Hippocampal formation (tissue), 2 donors: ENCODE measurements at places on chromosomes 5 and 9.

DNA sequence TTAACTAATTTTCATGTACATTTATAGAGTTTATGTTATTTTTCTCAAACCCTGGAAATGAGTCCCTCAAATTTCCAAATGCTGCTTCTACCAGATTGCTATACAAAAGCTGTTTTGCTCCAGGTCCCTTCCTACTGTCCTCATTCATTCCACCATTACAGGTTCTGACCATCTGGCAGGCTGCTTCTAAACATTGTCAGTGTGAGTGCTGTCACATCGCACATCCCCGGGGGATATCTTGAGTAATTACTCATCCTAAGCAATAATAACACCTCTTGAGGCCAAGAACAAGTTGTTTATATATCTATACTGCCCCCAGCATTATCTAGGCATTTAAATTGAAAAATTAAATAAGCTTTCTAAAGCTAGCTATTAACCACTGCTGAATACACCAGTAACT is 1675.3 kb upstream of the CDH6 start:
- DNase-seq: no peak

DNA sequence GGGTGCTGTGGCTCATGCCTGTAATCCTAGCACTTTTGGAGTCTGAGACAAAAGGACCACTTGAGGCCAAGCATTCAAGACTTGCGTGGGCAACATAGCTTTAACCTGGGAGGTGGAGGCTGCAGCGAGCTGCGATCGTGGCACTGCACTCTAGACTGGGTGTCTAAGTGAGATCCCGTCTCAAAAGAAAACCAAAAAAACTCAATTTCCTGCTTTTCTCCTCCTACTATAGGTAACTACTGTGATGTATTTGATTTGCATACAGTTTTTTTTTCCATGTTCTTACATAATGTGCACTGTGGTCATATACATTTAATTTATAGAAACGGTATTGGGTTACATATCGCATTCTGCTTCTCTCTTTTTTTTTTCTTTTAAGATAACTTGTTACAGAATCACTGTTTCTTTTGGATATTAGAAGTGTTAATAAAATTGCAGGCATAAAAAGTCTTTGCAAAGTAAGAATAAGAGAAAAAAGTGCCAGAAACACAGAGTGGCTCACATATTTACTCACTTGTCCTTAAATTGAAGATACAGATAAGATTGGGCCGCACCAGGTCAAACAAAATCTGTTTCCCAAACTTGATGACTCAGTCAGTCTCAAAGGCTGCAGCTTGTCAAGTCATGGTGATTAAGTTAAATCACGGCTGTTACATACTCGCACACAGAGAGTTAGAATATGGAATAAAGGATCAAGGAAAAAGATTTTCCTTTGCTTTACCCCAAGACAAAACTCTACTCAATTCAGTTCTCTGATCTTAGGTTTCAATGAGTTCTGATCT is 2.0 kb upstream of the PTGR1 start:
- no peak for DNase-seq

DNA sequence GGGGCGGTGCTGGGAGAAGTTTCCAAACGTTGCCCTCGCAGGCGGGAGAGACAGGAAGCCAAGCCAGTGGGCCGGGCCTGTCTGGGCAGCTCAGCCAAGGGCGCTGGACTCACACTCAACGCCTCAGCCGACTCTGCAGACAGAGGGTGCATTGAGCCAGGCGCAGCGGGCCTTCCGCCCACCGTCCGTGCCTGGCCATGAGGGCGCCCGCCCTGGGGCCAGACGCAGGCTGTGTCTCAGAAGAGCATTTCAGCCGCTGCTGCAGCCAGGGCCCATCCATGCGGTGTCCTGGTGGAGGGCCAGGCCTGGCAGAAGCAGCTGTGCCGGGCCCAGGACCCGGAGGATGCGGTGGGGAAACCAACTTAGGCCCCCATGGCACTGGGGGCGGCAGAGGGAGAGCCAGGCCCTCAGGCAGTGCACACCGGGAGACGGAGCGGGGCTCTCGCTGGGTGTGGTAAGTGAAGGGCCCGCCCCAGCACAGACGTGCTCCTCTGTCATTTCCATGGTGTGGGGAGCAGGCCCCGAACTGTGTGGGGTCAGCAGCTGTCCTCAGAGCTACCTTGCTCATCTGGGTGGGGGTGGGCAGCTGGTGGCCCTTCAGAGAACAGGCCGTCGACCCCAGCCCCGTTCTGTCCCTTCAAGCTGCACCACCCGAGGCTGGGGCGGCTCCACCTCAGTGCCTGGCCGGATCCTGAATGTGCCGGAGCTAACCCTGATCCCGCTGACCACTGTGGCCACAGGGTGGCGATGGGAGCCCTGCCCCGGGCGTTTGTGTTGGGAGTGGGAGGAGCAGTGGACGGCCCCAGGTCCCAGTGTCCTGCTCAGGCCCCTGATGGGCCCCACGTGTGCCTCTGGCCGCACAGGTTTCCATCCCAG is 18.0 kb downstream of the DNLZ start:
- peak; percentile 85 for DNase-seq

- DNase-seq: no peak
Measured at GRCh38 chr9:70466976-70467561, 52.6 kb upstream of the KLF9 start.

DNA sequence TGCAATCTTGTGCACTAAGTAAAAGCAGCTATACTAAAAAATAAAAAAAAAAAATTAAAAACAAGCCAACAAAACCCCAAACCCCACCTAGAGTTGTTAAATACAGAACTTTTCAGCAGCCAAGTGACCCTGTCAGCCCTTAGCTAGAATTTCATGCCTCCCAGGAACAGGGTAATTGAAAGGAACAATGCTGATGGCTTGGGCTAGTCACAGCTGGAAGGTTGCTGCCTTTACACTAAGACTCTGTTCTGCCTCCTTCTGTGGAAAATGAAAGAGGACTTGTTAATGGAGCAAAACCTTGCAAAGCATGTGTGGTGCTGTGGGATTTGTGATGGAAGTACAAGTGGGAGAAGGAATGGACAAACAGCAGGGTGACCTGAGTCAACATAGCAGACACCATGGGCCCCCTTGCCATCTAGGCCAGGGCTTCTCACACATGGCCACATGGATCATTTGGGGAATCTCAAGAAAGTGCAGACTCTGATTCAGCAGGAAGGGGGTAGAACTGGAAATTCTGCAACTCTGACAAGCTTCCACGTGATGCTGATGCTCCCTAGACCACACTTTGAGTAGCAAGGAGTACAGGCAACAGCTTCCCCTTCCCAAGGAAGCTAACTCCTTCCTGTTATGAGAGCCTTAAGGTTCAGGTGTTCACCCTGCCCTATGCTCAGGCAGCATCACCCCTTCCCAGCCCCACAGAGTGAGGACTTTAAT is 14.9 kb upstream of the TMEM252 start:
- DNase-seq: no peak

GRCh38 chr9:130530938-130531337 is 48.4 kb upstream of the FUBP3 start:
- DNase-seq: no peak

DNA sequence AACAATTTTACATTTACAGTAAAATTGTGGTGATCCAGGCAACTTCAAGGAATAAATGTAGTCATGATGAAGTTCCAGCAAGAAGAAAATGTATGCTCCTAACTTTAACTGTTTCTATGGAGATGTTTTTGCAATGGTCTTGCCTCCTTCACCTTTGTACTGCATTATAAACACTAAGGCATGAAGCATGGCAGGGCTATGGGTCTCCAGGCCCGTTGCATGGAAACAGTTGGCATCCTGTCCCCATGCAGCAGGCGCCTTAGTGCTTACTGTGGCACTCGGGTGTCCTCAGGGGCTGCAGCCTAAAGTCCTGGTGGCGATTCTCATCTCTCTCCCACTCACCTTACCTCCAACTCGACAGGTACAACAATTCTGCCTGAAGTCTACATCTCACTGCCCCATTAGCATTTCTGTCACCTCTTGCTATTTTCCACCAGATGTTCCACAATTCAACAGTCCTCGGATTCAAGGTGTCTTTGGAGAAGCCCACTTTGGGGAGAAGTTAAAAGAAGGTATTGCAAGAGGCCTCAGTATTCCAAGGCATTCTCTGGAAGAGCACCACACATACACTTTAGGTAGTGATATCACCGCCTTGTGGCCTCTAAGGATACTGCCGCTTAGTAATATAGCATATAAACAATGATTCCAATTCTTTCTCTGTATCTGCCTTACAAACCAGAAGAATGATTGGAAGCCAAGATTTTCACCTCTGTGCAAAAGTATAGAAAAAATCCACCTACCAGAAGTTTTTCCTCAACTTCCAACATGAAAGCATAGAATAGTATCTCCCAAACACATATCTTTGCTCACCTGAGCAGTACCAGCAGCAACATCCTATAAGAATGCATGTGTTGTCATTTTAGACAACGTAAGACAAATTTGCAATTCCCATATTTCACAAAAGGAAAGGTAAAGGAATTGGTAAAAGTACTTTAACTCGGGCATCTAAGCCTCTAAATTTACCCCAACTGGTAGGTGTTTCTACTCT is 5.1 kb downstream of the LIFR start:
- DNase-seq: no peak

GRCh38 chr5:14487897-14488570 is 93.6 kb upstream of the OTULINL start:
- no peak for DNase-seq

DNA sequence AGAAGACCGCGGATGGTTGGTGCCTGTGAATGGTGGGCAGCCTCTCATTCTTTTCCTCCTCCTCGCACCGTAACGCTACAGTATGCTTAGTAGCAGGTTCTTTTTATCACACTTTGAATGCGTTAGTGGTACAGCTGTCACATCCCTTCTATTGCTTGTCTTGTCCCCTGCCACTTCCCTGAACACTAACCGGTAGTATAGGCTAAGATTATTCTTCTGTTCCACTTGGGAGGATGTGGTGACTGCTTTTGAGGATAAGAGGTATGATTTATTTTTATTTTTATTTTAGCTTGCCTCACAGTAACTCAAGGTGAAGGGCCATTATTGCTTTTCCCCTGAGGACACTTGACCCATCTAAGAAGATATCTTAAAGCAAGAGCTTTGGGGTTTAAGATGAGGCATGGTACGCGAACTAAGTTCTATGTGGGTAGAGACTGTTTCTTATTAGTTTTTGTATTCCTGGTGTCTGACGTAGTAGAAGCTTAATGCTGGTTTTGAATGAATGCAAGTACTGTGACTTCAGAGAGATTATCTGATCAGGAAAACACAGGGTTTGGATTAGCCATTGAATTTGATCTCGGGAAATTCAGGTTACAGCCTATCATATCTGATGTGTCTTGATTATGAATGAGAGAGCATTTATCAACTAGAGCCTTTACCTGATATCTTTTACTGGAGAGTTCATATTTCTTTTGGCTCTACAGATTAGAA is 951 bp downstream of the UNC13B start:
- peak; percentile 11 for DNase-seq

GRCh38 chr5:15384581-15384980 is 115.4 kb upstream of the FBXL7 start:
- no peak for DNase-seq

- no peak for DNase-seq
Measured at GRCh38 chr9:18238752-18239447, 235.1 kb upstream of the ADAMTSL1 start.

DNA sequence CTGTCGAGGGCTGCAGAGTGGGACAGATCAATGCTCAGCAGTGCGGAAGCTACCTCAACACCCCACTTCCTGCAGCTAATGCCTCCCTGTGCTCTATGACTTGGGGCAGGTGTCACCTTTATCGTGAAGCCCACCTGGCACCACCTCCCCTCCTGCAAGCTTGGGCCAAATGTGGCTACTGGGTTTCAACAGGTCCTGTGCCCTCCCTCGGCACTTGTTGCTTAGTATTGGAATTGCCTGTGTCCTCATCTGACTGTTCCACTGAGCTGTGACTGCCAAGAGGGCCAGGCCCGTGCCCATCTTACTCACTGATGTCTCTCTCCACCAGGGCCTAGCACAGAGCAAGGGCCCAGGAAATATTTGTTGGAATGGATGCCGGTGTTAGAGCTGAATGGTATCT is 9.4 kb downstream of the SLC27A4 start:
- DNase-seq: no peak

DNA sequence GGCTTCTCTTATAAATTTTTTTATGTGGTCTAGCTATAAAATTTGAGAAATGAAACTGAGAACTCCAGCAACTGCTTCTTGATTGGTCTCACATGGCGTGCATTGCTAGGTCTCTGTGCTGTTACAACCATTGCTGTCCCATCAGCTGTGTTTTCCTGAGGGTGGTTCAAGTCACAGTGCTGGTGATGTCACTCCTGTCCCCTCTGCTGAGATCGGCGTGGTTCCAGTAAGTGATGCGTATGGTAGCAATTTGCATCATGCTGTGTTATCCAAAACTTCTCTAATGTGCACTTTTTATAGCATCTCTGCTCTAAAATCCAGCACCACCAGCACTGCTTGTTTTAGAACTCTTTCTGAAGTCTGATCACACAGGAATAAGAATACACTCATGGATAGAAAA is 112.6 kb upstream of the ZNF608 start:
- DNase-seq: no peak

DNA sequence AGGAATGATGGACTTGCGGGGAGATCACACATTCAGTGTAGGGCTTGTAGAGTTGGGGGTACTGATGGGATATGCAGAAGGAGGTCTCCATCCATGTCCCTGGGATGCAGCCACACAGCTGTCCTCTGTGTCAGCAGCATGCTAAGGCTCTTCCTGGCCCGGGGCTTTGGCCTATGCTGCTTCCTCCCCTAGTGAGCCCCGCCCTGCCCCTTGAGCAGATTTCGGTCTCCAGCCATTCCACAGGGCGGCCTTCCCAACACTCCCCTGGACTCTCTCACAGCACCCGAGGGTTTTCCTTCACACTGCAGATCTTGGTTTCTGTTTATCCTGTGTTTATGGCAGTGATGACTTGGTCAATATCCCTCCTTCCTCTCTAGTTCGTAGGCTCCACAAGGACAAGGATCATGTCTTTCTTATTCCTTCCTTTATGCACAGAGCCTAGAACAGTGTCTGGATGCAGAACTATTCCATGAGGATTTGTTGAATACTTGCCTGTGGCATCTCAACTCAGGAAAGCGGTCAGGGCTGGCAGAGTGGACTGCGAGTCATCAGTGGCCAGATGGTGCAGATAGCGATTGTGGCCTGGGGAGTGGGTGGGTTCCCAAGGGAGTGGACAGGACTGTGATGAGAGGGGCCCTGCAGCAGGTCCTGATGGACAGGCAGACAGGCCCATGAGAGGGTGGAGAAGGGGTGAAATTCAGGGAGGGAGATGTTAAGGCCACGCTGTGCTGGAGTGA is 114.2 kb downstream of the RGS3 start:
- DNase-seq: no peak

DNA sequence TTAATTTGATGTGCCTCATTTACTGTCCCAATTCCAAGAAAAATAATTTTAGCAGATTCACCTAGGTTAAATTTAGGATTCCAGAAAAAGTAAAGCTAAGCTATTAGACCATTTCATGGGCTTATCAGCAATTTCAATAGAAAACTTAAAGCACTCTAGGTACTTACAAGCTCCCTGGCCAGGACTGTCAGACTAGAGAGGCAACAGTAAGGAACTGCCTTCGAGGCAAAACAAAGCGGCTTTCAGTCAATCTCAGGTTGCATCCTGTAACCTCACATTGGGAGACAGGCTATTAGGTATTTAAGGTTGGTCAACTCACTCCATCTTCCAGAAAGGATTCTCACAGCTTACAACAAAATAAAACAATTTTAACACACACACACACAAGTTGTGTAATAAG is 48.7 kb upstream of the FSD1L start:
- DNase-seq: no peak
